ENCODE measurements at places on chromosomes 11 and 22.

DNA sequence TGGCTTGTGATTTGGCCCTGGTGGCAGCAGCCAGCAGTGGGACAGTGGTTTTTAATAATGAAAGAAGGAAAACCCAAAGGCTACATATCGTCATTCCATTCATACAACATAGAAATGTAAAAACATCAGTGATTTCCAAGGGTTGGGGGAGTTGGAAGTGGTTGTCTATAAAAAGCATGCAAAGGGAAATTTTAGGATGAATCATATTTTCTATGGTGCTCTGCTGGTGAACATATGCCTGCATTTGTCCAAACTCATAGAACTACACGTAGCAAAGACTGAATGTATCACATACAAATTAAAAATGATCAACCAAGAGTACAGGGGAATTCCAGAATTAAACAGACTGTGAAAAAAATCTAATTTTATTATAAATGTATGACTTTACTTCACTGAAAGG, 11.1 kb downstream of the OR5B3 start:
- no peak for DNase-seq

DNA sequence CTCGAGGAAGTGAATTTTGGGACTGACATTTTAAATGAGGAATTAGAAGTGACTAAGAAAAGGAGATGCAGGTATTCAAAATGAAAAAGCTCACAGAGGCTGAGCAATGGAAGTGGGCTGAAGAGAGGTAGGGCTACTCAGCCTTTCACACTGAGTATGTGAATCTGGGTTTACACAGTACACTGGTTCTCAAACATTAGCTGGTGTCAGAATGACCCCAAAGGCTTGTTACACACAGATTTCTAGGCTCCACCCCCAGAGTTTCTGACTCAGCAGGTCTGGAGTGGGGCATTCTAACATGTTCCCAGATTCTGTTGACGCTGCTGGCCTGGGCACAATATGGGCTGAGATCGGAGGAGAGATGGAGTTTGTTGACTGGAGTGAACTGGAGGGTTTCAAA, 32.8 kb downstream of the CADM1 start:
- DNase-seq: no peak

GRCh38 chr11:109892321-109892794, 200.8 kb upstream of the ZC3H12C start:
- DNase-seq: no peak

- DNase-seq: no peak
Observed at GRCh38 chr11:46392421-46393230, 1.1 kb upstream of the CHRM4 start.

GRCh38 chr11:60145677-60146076, 37.2 kb downstream of the MS4A6A start:
- no peak for DNase-seq

DNA sequence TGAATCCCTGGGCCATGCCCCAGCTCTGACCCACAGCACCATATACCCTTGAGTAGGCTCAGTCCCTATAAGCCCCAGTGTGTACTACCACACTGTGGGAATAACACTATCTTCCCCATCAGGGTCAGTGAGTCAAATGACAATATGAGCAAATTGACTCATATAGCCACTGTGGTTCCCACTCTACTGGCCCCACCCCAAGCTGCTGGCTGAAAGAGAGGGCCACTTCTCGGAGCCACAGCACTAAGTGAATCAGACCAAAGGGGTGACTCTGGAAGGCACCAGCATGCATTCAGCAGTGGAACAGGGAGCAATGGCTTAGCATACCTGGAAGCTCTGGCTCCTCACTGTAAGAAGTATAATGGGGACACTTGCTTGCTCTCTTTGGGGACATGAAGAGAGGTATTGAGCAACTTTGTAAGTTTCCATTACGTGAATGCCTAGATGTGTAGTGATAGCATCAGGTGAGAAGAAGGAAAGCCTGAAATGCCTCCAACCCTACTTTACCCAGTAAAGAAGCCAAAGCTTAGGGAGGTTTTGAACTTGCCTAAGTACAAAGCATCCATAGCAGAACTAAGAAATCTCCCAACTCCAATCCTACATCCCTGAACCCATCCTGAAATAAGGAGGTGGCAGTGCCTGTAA, 13.5 kb downstream of the CD59 start:
- peak; percentile 24 for DNase-seq

DNA sequence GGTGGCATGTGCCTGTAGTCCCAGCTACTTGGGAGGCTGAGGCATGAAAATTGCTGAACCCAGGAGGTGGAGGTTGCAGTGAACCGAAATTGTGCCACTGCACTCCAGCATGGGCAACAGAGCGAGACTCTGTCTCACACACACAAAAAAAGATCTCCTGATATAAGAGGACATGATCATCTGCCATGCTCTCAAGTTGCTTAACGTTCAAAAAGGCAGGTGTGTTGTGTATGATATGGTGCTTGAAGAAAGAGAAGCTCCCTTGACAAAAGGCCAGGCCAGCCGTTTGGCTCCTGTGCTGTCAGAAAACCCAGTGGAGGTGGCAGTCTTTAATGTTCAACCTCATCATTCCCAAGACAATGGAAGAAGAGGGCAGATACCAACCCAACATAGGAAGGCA, 117.3 kb upstream of the PLET1 start:
- DNase-seq: no peak

DNA sequence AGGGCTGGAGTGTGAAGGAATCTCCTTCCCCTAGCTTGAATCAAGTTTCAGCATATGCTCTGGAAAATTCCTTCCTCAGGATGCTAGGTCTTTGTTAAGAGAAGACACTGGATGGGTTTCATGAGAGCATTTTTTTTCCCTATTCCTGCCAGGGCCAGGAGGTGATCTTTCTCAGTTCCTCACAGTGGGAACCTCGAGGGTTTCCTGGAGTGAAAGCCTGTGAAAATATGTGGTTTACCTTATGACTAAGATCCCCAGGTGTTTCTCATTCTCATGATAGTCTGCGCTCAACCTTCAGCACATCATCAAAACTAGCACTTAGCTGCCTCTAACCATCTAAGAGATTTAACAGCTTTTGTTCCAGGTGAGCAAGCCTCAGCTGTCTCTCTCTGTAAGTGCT, 985.3 kb upstream of the FAT3 start:
- DNase-seq: no peak

DNA sequence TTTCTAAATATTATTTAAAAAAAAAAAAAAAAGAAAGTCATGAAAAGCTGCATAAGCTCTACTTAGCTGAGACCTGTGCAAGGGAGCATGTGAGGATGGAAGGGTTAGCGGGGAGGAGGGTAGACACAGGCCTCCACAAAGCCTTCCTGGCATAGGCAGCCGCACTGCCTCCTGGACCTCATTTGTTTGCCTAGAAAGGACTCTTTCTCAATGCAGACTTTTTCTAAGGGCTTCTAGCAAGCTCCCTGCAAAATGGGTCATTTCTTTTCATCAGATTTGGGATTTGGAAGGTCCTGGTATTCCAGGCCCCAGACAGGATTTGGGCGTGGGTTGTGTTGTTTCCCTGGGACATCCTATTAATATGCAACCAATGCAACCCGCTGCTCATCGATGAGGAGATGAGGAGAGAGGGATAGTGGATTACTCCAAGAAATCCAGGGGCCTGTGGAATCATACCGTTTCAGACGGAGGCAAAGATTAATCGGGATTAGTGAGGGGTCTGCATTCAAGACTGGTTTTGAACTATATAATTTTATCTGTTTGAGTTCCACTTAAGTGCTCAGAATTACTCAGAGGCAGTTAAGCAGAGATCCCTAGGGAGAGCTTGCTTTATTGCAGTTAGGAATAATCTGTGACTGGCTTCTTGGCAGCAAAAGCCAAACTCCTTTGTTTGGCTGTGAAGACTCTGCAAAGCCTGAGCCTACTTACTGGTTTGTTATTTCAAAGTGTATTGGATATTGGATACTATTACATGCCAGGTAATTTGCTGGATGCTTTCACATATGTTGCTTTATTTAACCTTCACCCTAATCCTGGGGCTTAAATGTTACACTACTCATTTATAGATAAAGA, 106.9 kb upstream of the NAV2 start:
- no peak for DNase-seq

DNA sequence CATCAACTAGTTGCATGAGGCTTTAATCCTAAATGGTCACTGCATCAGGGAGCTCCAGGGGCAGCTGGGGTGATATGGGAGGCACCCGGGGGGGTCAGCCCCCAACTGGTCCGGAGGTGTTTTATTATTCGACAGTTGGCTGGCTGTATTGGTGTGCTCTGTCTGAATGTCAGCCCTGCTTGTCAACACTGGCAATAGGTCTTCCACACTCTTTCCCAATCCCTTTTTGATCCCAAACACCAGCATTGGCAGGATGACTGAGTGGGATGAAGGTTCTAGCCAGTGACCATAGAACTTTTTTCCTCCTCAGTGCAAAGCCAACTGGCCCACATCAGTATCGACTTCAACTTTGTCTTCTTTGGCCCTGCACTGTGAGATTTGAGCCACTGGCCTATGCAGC, 8.9 kb upstream of the LDLRAD3 start:
- no peak for DNase-seq

DNA sequence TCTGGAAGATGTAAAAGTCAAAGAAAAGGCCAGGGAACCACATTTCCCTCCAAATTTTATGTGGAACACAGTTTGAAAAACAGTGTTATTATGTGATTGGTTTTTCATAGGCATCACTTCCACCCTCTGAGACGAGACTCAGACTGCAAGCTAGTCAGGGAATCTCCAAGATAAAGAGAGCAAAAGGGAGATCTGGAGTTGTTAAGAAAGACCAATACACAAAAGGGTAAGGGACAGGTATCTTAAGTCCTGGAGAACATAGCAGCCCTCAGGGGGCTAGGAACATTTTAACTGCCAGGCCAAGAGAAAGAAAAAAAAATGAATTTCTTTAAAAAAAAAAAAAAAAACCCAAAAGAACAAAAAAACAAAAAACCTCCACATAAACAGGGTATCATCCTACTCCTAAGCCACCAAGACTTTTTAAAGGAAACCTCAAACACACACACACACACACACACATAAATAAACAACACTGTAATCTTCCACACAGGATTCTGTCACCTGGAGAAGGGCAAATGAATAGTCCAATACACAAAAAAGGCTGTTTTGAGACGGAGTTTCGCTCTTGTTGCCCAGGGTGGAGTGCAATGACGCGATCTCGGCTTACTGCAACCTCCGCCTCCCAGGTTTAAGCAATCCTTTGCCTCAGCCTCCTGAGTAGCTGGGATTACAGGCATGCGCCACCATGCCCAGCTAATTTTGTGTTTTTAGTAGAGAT, 44.5 kb downstream of the CELF1 start:
- no peak for DNase-seq

GRCh38 chr11:128052912-128053641, 534.3 kb downstream of the ETS1 start:
- no peak for DNase-seq

- DNase-seq: no peak
Observed at GRCh38 chr11:90423378-90423777, 200.5 kb upstream of the CHORDC1 start.

DNA sequence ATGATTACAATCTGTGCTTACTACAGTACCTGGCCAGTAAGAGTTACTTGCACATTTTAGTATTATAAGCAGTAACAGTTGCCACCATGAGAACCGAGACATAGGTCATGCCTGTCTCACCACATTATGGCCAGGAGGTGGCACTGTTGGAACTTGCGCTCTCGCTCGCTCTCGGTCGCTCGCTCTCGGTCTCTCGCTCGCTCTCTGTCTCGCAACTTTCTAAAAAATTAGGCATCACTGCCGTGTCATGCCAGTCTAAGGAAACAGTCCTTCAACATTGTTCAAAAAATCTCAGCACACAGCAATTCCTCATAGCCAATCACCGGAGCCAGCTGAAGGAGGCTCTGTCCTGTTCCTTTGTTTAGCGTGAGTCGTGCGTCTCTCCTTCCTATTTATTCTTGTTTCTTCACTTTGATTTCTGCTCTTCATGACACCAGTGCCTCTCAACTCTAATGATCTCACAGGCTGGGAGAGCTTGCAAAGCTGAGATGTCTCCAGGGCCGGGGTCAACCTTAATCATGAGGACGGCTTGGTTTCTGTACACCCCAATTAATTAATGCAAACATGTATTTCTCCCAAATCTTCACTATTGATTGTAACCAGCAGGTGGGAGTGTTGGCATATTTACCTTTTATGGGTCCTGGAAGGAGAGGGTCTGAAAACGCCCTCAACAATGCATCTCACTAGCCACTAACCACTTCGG, 6.3 kb upstream of the ADAMTS8 start:
- DNase-seq: peak; percentile 44

DNA sequence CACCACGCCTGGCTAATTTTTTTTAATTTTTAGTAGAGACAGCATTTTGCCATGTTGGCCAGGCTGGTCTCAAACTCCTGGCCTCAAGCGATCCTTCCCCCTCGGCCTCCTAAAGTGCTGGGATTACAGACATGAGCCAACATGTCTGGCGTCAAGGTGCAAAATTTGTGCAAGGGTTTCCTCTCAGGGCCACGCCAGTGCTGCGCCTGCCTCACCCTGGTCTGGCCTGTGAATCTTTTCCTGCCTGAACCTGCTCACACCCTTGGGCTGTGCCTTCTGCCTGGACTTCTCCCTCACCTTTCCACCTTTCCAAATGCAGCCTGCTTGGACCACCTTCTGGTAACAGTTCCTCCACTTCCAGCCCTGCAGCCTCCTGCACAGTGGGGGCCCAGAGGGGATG, 43.4 kb downstream of the MCM5 start:
- no peak for DNase-seq

- DNase-seq: no peak
Observed at GRCh38 chr11:5611627-5612026, 13.2 kb upstream of the TRIM34 start.

- DNase-seq: no peak
Observed at GRCh38 chr11:115961159-115962003, 457.2 kb upstream of the CADM1 start.

GRCh38 chr11:23236826-23237555, 376.7 kb upstream of the CCDC179 start:
- DNase-seq: no peak

- DNase-seq: no peak
Observed at GRCh38 chr11:38481391-38481790, 1883.4 kb upstream of the RAG2 start.

DNA sequence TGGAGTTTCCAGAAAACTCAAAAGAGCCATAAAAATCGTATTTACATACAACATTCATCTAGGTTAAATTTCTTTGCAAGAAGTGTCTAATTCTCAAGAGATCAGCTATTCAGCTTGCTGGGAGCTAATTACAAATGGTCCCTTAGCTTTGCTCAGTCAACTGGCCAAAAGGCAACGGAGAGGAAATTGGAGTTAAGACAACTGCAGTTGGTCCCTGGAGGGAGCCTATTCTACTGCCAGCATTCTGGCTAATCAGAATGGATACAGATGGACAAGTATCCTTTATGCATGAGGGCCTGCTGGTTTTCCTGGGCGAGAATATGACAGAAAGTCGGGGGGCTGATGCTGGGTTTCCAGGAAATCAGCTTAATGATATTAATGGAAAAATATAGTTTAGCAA, 45.5 kb downstream of the KCNJ1 start:
- no peak for DNase-seq

All from NK-92 treated with Interleukin-12 subunit alpha and Interleukin-12 subunit beta, amount 100 ng/mL, for 24 hours (cell line).